ENCODE measurements at places on chromosomes 1 and 21. TPM values are rescaled to one million over a fixed set of nuclear protein-coding genes. Genes with fewer than 3 reads are reported as not detected.

Gene PCSK9
- 5.8 TPM for total RNA-seq

Gene PTGFR
- total RNA-seq = 0.26 TPM

Gene ZZZ3
- 69.2 TPM for total RNA-seq

Gene AQP10
- 0.13 TPM for total RNA-seq

Gene PGLYRP3
- total RNA-seq = 4.6 TPM

Gene C2CD4D
- not detected for total RNA-seq

Gene FCRLB
- 0.26 TPM for total RNA-seq

Gene PER3
- 4.5 TPM for total RNA-seq

Gene KCNJ9
- 0.13 TPM for total RNA-seq

Gene S100B
- not detected for total RNA-seq

Gene YBX1
- 1,188 TPM for total RNA-seq

Gene RNF207
- 6.4 TPM for total RNA-seq

Gene CREB3L4
- 4.6 TPM for total RNA-seq

Gene TDRD5
- not detected for total RNA-seq

Gene PLA2G4A
- 1.9 TPM for total RNA-seq

Gene ZNF648
- not detected for total RNA-seq

Gene MUL1
- total RNA-seq = 25.7 TPM

Gene TLR5
- total RNA-seq = 0.79 TPM

Gene KLHDC8A
- total RNA-seq = not detected

Gene LRRN2
- total RNA-seq = not detected

Gene GJC2
- 2.9 TPM for total RNA-seq

Gene CFAP45
- 0.53 TPM for total RNA-seq

Measured in bronchial epithelial cell (primary cell).